ENCODE measurements at places on chromosomes 7 and 10. TPM values are rescaled to one million over a fixed set of nuclear protein-coding genes. Genes with fewer than 3 reads are reported as not detected.

DNA sequence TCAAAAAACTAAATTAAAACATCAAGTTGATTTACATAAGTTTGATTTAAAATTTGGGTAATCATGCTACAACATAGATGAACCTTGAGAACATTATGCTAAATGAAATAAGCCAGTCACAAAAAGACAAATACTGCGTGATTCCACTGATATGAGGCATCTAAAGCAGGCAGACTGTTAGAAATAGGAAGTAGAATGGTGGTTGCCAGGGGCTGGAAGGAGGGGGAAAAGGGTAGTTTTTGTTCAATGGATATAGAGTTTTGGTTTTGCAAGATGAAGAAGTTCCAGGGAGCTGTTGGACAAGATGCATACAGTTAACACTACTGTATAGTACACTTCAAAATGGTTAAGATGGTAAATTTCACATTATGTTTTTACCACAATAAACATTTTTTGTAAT is 45.0 kb upstream of the IFRD1 start:
- no peaks in the 10 kb centered on the region for H3K36me3 ChIP-seq
- H3K4me3 ChIP-seq: no peak overlapping the region
- no peaks in the 10 kb centered on the region for H3K27me3 ChIP-seq
- H3K27ac ChIP-seq: no peak overlapping the region

GRCh38 chr10:80268266-80268665 is 21.2 kb downstream of the MAT1A start:
- peaks cover 7% of the 10 kb centered on the region for H3K27me3 ChIP-seq
- no peak overlapping the region for H3K4me3 ChIP-seq
- H3K36me3 ChIP-seq: no peaks in the 10 kb centered on the region
- no peak for DNase-seq
- no peak overlapping the region for H3K27ac ChIP-seq

GRCh38 chr7:129385116-129385515 is 49.1 kb upstream of the STRIP2 start:
- H3K36me3 ChIP-seq: peaks cover 16% of the 10 kb centered on the region
- no peak overlapping the region for H3K27ac ChIP-seq
- no peak overlapping the region for H3K4me3 ChIP-seq

- H3K4me3 ChIP-seq: no peak within 1 kb of the TSS
- H3K36me3 ChIP-seq: no peaks in the 10 kb centered on the region
- H3K27me3 ChIP-seq: peaks cover 25% of the 10 kb centered on the region
Measured at GRCh38 chr7:19772841-19773760, at the start of gene TMEM196. Gene TMEM196 (minus strand): TSS chr7:19773617. CDS start chr7:19772696, 921 bp downstream.

ZP3 gene
- 7.0 TPM for total RNA-seq

CDHR3 gene
- total RNA-seq: 10.3 TPM

Measured in CD4-positive, alpha-beta T cell (primary cell).